ENCODE measurements at places on chromosomes 16 and 17.

DNA sequence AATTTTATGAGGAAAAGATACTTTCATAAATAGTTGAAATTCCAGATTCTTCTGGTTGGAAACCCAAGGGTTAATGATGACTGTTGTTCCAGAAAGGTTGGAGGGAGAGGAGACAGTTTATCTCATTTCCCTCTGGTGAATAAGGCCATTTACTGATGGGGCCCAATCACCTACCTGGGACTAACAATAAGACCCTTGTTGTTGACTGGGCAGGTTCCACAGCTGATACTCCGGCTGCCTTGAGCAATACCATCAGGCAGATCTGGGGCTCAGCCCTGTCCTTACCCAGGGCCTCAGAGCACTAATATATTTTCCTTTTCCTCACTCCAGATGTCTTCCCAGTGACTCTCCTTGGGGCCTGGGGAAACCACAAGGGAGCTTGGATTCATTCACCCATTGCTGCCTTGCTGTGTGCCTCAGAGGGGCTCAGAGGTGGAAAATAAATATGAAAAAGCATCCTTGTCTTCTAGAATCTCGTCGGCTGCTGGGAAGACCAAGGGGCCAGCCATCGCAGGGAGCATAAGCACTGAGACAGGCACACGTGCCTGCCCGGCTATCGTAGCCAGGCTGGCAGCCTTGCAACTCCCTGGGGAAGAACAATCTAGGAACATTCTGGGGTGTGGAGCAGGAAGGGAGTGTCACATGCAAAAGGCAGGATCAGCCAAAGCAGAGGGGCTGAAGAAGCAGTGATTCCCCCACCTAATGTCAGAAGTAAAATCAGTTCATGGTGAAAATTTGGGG, 54.4 kb downstream of the MPRIP start:
- peak; percentile 72 for DNase-seq

DNA sequence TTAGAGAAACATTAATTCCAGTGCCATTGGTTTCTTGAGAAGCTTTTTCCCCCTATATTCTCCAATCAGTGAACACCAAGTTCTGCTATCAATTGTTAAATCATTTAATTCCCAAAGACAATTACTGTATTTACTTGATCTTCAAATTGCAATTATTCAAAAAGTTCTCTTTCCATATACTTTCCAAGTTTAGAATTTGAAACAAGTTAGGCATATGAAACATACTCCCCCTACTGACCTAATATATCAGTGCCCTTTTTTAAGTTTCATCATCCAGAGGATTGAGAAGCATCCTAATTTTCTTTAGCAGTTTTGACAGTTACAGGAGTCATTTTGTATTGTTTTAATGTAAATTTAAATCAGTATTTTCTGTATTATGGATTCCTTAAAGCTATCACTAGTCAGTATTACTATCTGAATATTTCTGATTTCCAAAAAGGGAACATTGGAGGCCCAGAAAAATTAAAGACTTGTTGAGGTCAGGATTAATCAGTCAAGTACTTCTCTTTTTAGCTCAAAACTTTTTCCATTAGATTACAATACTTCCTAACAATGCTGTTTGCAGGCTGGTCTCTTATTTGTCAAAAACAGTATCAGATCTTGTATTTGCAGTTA, 16.3 kb downstream of the MEIOC start:
- peak; percentile 31 for DNase-seq

DNA sequence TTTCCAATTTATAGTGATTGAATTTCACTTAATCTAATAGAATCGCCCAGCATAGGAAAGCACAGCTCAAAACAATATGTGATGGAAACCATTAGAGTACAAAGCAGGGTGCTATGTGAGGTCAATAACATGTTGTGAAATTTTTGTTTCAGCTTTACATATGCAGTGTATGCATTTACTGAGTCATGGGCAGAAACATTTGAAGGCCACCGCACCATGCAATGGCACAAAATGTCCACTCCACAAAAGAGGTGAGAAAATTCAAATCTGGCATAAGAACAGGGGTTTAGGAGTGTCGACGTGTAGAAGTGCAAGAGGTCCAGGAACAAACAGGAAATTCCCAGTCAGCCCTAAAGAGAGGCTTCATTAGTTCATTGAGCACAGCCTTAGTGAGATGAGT, 131.2 kb downstream of the ANKFN1 start:
- no peak for DNase-seq

- no peak for DNase-seq
Observed at GRCh38 chr17:76208120-76208519, 32.2 kb downstream of the RNF157 start.

GRCh38 chr17:83055911-83056582, 23.4 kb upstream of the METRNL start:
- DNase-seq = peak; percentile 81

DNA sequence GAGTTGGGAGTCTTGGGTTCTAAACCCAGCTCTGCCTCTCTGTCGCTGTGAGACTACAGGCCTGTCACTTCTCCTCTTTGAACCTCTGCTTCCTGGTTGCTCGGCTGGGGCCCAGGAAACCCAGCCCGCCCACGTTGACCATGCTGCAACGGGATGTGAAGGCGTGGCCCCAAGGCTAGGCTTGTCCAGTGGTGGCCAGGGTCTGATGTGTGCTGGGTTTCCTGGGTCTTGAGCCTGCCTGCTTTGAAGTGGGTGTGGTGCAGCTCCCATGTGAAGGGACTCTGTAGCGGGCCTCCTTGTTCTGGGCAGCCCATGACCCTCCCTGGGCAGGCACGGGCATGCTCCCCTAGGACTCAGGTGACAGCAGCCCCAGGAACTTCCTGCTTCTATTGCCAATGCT, 82.3 kb downstream of the SDR42E1 start:
- DNase-seq = no peak

GRCh38 chr16:78705694-78706093, 606.2 kb downstream of the WWOX start:
- DNase-seq = peak; percentile 72

DNA sequence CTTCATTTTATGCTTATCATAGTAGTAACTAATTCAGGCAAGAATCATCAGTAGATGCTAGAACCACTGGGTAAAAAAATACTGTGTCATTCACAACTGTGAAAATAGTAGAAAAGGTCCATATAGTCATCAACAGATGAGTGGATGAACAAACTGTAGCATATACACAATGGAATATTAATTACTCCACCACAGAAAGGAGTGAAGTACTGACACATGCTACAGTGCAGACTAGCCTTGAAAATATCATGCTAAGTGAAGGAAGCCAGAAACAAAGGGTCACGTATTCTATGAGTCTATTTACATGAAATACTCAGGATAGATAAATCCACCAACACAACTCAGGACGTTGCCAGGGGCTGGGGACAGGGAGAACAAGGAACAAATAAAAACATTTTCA, 13.3 kb downstream of the USP22 start:
- DNase-seq = peak; percentile 60

GRCh38 chr17:72987166-72987565, 105.3 kb downstream of the SLC39A11 start:
- DNase-seq = no peak

DNA sequence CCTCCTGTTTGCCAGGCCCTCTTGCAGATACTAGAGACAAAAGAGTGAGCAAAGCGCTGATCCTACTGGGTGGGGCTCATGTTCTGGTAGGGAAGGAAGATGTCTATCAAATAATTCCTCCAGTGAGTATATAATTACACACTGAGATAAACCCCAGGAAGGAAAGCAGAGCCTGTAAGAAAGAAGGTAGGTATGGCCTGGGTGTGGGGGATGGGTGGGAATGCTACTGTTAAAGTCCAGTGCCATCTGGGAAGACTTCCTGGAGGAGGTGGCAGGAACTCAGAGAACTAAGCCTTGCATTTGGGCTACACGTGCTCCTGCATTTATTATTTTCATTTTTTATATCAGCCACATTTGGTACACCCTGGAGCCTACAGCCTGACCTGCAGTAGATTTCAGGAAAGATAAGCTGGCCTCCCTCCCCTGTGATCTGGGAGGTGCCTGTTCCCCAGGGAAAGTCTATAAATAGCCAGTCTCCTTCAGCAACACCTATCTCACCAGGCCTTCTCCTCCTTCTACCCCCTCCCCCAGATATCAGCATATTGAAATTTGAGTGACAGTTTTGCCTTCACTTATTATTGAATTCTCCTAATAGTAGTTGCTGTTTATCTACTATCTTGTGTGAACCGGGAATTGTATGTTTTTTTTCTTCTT, 11.5 kb downstream of the ATP2C2 start:
- no peak for DNase-seq

- DNase-seq = no peak
Observed at GRCh38 chr17:73039282-73039681, 53.2 kb downstream of the SLC39A11 start.

DNA sequence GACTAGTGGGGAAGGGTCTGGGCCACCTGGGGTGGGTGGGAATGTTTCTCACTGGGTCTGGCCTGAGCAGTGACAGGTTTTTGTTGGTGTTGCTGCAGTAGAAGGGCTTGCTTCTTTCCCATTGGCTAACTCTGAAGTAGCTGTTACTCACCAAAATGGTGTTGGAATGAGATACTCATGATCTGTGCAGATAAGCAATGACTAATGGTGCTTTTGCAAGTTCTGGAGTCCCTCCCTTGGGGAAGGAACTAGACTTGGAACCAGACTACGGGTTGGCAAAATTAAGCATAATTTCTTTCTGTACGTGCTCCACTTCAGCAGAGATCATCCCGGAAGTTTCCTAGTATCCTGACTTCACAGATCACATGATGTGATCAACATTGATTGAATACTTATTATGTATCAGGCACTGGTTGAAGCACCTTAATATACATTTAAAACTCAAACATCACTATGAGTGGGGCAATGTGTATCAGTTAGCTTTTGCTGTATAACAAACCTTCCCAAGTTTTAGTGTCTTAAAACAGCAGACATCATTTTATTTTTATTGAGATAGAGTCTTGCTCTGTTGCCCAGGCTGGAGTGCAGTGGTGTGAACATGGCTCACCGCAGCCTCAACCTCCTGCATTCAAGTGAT, 30.1 kb downstream of the CHP2 start:
- DNase-seq = peak; percentile 8

- DNase-seq = peak; percentile 64
Observed at GRCh38 chr17:20922128-20922670, 120.6 kb downstream of the USP22 start.

DNA sequence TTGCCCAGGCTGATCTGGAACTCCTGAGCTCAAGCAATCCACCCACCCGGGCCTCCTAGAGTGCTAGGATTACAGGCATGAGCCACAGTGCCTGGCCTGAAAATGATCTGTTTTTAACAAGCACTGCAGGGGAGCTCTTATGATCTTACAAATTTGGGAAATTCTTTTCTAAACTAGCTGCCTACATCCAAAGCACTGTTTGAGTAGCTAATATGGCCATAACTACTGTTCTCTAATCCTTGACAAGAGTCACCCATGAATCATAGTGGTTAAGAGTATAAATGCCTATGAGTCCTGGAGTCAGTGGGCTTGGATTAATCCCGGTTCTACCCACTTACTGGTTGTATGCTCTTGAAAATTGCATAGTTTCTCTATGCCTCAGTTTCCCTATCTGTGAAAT, 1.4 kb upstream of the CPPED1 start:
- no peak for DNase-seq

DNA sequence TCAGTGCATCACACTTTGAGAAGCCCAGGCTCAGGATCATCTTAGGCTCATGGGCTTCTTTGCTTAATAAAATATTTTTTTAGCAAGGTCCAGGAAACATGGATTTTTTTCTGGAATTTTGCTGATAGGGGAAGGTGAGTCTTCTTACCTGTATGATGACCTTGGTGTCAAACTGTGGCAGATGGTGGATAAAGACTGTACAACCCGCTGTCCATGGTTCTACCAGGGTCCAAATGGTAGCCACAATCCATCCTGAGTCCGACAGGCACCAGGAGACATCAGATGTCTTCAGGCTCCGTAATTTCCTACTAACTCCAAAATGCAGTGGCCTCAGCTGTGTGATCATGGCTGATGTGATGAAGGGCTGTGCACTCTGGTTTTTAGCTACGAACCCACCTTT, 27.8 kb downstream of the ACSM1 start:
- no peak for DNase-seq

- no peak for DNase-seq
Observed at GRCh38 chr17:48469227-48469626, 39.2 kb upstream of the SKAP1 start.

DNA sequence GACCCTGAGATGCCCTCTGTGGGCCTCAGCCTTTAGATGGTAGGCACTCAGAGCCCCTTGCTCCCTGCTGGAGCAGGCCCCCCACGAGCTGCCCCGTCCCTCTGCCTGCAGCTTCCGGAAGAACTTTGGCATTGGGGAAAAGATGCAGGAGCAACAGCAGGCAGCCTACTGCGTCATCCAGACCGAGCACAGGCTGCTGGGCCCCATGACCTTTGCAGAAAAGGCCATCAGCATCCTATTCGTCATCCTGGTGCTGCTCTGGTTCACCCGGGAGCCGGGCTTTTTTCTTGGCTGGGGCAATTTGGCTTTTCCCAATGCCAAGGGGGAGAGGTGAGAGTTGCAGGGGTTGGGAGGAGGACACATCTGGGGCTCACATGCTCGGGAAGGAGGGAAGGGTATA, 12.7 kb upstream of the FOXN1 start:
- peak; percentile 87 for DNase-seq

- DNase-seq = peak; percentile 25
Observed at GRCh38 chr16:3878610-3879009, 1.9 kb downstream of the CREBBP start.

DNA sequence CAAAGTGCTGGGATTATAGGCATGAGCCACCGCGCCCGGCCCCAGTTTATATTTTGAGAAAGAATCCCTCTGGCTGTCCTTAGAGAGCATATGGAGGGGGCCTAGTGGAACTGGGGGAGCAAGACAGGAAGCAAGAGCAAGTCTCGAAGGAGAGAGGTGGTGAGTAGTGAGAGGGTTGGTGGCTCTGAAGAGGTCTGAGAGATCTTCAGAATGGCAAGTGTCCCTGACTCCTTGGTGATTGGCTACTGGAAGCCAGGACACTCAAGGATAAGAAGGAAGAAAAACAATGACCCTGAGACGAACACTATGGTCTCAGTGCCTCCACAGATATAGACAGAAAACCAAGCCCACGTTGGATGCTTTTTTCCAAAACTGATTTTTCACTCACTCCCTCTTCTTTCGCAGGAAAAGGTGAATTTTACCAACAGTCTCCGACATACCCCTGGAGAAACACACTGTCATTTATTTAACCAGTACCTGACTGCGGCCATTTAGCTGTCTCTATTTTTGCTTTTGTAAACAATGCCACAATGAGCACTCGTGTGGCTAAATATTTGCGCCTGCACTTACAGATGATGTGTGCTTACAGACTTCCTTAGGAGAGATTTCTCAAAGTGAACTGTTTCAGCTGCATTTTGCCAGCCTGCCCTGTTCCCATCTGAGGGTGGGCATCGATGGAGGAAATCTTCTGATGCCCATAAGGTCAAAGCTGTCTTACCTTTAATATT, 15.9 kb upstream of the DOK4 start:
- DNase-seq = no peak

DNA sequence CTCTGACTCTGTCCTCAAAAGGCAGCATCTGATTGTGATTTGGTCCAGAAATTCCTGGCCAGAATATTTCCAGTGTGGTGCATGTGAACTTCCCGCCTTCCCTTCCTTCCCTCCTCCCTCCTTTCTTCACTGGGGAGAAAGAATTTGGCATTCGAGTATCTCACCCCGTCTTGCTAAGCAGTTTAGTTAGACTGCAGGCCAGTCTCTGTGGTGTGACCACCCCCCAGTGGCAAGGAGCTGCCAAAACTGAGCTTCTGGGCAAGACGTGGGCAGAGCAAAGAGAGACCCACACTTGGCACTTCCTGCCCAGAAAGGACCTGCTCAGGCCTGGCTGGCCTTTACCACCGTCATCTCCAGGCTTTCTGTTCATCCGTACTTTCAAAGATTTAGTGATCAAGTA, 36.4 kb downstream of the SNX20 start:
- peak; percentile 6 for DNase-seq

All from amniotic epithelial cell (primary cell).